ENCODE measurements at places on chromosomes 3 and 15.
A peak's percentile ranks its signal among the peaks of the same experiment; 100 is the strongest.

DNA sequence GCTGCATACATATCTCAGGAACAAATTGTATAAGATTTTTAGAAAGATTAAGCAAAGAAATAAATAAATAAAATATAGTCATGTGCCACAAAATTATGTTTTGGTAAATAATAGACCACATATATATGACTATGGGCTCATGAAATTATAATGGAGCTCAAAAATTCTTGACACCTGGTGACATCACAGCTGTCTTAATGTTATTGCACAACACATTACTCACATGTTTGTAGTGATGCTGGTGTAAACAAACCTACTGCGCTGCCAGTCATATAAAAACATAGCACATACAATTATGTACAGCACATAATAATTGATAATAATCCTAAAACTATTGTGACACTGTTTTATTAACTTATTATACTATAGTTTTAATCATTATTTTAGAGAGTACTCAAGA is 1159.1 kb downstream of the SI start:
- DNase-seq = no peak

- no peak for DNase-seq
Measured at GRCh38 chr3:170867143-170867937, 2.7 kb downstream of the RPL22L1 start.

DNA sequence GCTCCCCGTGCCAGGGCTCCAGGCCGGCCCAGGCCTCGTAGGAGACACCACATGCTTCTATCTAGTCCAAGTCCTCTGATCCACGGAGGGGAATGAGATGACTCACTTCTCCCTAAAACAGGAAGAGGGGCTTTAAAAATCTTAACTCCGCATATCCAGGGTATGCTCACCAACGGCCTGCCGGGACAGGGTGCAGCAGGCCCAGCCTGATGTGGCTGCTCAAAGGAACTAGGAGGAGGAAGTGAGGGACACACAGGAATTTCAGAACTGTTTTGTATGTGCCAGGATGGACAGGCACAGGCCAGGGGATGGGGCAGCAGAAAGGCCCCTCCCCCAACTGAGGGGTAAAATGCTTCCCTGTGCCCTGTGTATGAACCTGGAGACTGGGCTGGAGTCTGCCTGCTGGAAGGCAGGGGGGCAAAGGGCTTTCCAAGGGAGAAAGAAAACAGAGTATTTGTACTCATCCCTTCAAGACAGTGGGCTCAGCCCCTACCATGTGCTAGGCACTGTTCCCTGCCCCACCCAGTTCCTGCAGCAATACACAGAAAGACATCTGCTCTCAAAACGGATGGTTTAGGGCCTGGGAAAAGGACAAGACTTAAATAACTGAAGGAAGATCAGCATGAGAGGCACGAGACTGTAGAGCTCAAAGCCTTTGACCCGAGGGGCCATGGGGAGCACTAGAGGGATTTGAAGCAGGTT is 22.1 kb downstream of the CHDH start:
- DNase-seq = no peak

- DNase-seq = no peak
Measured at GRCh38 chr3:12004741-12005513, 739 bp downstream of the SYN2 start.

DNA sequence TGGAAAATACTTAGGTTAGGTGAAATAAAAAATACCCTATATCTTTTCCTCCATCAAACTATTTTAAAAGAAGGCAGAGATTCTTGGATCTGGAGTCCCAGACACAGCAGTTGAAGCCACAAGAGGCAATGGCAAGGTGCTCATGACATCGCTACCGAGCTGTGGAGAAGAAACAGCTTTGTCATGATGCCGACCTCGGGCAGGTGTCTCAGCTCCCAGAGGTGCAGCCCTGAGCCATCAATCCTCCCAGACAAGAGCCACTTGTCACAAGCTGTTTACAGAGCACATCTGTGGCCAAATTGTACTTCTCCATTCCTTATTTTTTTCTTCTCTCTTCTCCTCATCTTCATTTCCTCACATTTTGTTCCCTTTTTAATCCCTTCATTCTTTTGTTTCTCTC is 50.8 kb downstream of the GPR176 start:
- DNase-seq = no peak

- DNase-seq = no peak
Measured at GRCh38 chr3:54137311-54137710, 15.0 kb downstream of the CACNA2D3 start.

GRCh38 chr3:136819392-136819730 is 435 bp downstream of the SLC35G2 start:
- peak; percentile 11 for DNase-seq

GRCh38 chr15:29070471-29071231 is 184.9 kb downstream of the APBA2 start:
- no peak for DNase-seq

- no peak for DNase-seq
Measured at GRCh38 chr3:110859336-110859735, 212.3 kb upstream of the NECTIN3 start.

DNA sequence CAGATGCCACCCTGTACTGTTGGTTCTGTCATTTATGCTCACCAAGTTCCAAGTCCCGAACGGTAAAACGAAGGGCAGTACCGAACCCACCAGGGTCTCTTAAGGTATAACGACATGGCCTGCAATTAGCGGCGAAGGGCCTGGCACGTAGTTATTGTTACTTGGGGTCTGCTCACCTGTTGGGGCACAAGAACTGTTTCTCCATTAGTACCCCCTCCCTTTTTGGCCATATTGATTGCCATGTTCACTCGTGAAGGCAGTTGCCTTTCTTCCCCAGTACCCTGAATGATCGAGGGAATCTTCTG is 435 bp downstream of the IL17RB start:
- no peak for DNase-seq

DNA sequence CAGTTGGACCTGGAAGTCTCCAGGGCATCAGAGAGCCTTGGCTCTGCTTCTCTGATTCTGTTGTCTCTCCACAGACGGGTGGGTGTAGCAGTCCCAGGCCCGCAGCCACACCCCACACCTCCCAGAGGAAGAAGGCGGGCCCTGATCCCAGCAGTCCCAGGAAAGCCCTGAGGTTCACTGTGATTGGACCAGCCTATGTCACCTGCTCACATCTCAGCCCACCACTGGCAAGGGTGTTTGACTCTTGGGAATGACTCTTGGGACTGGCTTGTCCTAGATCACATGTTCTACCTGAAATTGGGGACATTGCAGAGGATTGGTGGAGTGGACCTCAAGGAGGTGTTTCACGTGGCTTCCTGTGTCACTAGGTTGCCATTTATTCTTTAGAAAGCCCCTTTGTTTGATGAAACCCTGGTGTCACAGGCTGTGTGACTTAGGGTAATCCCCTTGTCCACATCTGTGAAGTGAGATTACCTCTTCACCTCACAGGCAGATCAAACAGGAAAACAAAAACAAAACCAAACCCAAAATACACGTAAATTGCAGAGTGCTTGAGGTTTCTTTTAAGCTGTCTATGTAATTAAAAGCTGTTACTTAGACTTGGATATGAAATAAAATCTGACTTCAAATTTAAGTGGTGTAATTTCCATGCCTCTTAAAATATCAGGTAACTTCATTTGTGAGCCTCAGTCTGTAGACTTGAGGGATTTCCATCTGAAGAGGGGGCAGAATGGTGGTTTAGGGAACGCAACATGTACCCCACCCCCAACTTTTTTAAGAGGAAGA is 26.7 kb downstream of the FLNB start:
- no peak for DNase-seq

- DNase-seq = no peak
Measured at GRCh38 chr3:123684636-123685035, 99.8 kb upstream of the HACD2 start.

DNA sequence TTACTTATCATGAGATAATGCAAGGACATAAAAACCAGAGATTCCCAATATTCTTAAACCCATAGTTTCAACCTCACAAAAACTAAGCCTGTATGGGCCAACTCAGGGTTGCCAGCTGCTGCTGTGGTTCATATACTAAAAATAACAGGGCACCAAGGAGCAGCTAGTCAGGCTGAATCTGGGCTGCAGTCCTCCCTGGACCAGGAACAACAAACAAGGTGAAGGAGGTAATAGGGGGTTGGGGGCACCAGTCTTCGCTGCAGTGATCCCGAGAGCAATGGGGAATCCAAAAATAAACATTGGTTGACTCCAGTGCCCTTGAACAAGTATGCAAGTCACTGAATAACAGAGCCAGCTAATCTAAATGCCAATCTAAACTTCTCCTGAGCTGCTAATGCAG is 108.9 kb downstream of the MECOM start:
- no peak for DNase-seq

- peak; percentile 18 for DNase-seq
Measured at GRCh38 chr3:60053526-60054265, 1003.9 kb upstream of the CFAP20DC start.

GRCh38 chr15:40937762-40938535 is 8.8 kb downstream of the DLL4 start:
- no peak for DNase-seq

- no peak for DNase-seq
Measured at GRCh38 chr3:37245003-37245402, 70.6 kb upstream of the LRRFIP2 start.

- DNase-seq = no peak
Measured at GRCh38 chr3:15330031-15330596, 2.3 kb downstream of the SH3BP5 start.

DNA sequence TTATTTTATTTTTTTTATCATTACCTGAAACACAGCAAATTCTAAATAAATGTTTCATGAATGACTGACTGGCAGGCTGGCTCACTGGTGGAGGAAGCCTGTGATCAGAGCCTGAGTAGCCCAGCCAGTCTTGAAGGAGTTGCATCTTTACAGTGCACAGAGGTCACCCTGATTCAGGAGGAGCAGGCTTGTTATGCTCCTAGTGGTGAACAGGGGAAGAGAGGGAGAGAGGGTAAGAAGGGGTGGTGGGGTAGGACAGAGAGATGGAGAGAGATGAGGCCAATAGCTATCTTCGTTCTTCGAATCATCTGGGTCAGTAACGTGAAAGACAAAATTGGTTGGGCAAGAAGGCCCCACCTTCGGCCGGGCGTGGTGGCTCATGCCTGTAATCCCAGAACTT is 202.6 kb upstream of the MCTP2 start:
- DNase-seq = no peak

DNA sequence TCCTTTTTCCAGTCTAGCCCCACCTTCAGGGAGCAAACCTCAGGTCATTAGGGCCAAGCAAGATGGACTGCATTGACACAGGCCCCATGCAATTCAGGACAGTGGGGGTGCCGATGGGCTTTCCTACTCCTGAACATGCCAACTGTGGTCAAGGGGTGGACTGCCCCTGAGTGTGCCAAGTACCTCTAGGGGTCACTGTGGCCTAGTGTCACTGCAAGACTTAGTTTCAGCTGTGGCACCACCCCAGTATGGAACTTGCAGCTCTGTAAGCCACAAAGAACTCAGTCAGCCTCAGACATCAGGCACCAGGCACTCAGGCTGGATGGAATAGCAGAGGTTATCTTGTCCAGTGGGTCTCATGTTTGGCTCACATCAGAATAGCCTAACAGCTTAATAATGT is 32.3 kb downstream of the EXOG start:
- DNase-seq = no peak

DNA sequence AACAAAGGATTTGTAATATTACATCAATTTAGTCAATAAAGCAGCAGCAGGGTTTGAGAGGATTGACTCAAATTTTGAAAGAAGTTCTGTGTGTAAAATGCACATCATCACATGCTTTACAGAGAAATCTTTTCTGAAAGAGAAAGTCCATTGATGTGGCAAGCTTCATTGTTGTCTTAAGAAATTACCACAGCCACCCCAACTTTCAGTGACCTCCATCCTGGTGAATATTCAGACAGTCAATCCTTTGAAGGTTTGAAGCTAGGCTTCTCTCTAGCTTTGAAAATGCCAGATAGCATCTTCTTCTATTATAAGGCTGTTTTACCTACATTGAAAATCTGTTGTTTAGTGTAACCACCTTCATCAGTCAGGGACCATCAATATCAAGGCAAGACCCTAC is 51.8 kb upstream of the SETMAR start:
- no peak for DNase-seq

- no peak for DNase-seq
Measured at GRCh38 chr3:136351905-136352304, 101.8 kb downstream of the PCCB start.

- no peak for DNase-seq
Measured at GRCh38 chr15:79812541-79812940, 84.3 kb downstream of the MTHFS start.

- DNase-seq = no peak
Measured at GRCh38 chr15:33132722-33133345, 61.7 kb downstream of the FMN1 start.

- DNase-seq = no peak
Measured at GRCh38 chr3:161893972-161894371, 397.4 kb downstream of the OTOL1 start.

GRCh38 chr3:110414855-110415254 is 656.8 kb upstream of the NECTIN3 start:
- DNase-seq = no peak

- DNase-seq = no peak
Measured at GRCh38 chr3:128328546-128329458, 137.9 kb downstream of the DNAJB8 start.

- no peak for DNase-seq
Measured at GRCh38 chr3:46882377-46883053, 5.0 kb downstream of the PTH1R start.

GRCh38 chr3:9400616-9401015 is 3.2 kb downstream of the SETD5 start:
- DNase-seq = no peak

DNA sequence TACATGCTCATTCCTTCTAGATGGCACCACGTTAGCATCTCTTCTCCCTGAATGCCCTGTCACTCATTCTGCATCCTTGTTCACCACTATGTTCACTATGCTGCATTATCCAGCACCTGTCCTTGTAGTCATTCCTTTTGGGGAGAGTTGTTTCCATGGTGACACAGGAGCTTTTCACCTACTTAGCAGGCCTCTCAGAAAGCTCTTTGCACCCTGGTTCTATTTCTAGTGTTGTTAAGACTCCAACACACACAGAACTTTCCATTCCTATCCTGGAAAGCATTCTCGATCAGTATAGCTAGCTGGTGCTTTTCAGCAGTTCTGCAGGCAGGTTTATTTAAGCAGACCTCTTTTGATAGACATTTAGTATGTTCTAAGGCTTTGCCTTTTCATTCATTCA is 6.7 kb upstream of the RPL14 start:
- DNase-seq = no peak

DNA sequence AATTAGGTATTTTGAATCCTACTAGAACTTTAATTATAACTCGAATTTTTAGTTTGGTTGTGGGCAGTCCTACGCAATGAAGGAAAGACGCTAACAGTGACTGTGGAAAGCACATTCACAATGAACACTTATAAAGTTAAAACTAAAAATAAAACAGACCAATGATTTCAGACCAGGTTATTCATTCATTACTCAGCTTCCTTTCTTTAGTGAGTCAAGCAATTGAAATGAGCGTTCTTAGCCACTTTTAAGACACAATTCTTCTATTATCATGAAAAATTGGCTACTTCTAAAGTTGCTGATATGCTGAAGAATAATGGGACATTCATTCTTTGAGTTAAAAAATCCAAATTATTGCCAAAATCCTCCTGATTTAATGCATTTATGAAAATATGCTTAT is 66.0 kb upstream of the CMSS1 start:
- no peak for DNase-seq

- no peak for DNase-seq
Measured at GRCh38 chr3:112304611-112305010, 10.6 kb upstream of the SLC9C1 start.

GRCh38 chr3:140943781-140944552 is 2.3 kb downstream of the SLC25A36 start:
- no peak for DNase-seq

GRCh38 chr15:101046826-101047225 is 127.7 kb downstream of the LRRK1 start:
- no peak for DNase-seq

GRCh38 chr3:124845406-124845805 is 41.8 kb downstream of the ITGB5 start:
- DNase-seq = no peak

- DNase-seq = no peak
Measured at GRCh38 chr3:51962854-51963530, 4.3 kb downstream of the PCBP4 start.

Data from stimulated activated CD4-positive, alpha-beta T cell treated with anti-CD3 and anti-CD28 coated beads, Interleukin-1b, Interleukin-23, amount 100 ng/mL, for 4 hours (primary cell).